ENCODE measurements at places on chromosomes 1 and 21.

- DNase-seq: no peak
Measured at GRCh38 chr1:167137332-167137781, 43.5 kb downstream of the STYXL2 start.

DNA sequence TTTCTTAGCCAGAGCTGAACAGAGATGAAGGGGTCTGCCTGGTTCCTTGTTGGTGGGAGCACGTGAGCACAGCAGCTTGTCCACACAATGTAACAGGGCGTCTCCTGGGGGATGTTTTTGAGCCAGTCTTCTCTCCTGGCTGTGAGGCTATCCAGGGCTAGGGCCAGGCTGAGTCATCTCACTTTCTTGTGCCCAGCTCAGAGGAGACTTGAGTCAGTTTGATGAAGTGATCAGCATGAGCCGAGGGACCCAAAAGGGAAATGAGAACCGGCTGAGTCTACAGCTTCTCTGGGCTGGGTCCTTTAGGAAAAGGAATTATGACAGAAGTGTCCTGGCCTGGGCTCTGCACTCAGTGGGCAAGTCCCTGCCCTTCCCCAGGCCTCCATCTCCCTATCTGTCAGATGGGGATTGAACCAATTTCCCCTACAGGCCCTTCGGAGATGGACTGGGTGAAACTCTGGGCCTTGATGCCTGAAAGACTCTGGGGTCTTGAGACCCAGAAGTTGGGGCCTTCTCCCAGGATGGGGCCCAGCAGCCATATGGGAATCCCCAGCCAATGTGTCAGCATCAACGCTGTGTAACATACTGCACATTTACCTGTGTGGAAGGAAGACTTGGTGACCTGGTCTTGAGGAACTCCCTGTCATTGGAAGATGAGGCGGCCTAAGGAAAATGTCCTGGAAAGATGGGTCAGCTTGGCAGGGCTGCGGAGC is 36.6 kb downstream of the DMRTB1 start:
- no peak for DNase-seq

DNA sequence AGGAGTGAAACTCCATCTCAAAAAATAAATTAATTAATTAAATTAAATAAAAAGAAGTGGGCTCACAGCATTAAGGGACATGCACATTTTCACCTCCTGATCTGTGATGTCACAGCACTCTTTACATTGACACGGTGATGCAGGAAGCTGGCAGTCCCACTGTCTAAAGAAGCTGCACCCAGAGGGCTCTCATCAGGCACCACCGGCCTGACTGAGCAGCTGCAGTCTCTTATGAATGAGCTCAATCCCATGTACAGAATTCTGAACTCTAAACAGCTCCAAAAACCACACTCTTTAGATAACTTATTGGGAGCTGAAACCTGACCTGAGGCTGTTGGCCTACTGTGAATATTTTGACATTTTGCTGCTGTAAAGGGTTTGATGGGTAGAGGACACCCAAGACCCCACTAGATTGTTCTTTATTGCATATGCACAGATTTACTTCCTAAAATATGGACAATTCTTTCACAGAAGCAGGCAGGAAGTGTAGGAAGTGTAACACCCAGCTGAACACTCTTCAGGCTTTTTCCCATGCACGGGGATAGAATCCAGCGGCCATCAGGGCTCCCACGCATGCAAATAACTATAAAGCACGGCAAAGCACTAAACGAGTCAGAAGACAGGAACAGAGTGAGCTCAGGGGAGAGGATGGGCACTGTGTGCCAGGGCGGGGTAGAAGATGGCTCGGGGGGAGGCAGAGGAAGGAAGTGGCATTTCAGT is 46.2 kb downstream of the L1TD1 start:
- DNase-seq: no peak

DNA sequence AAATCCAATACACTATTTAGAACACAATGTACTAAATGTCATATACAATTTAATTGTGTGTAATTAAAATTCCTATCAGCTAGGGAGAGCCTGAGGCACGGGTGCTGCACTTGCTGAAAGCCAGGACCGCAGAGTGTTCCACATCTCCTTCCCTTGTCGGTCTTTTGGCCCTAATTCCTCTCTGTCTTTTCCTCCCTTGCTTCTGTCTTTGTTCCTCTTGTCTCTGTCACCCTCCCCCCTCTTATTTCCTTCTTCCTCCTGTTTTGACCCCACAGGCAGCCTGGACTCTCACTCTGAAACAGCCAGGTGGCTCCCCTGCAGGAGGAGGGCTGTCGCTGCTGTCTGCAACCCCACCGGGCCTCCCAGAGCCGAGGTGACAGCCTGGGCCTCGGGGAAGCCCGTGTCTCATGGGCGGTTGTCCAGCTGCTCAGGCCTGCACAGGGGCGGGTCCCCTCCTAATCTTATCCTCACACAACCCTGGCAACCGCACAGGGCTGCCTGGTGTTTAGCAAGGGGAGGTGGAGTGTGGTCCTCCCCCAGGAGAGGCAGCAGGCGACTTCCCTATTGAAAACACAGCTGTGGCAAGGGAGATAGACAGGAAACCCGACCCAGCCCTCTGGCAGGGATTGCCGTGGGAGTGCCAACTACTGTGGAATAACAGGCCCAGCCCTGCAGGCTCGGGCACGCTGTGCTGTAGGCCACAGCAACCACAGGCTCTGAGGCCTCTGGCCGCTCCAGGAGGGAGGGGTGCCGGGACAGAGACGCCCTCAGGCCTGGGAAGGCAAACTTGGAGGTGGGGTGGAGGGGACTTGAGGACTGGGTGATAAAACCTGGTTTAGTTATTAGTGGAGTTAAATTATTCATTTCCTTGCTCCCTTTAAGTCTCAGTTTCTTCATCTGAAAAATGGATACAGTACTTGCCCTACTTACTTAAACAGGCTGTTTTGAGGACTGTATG is 68.8 kb upstream of the WDR26 start:
- peak; percentile 94 for DNase-seq

DNA sequence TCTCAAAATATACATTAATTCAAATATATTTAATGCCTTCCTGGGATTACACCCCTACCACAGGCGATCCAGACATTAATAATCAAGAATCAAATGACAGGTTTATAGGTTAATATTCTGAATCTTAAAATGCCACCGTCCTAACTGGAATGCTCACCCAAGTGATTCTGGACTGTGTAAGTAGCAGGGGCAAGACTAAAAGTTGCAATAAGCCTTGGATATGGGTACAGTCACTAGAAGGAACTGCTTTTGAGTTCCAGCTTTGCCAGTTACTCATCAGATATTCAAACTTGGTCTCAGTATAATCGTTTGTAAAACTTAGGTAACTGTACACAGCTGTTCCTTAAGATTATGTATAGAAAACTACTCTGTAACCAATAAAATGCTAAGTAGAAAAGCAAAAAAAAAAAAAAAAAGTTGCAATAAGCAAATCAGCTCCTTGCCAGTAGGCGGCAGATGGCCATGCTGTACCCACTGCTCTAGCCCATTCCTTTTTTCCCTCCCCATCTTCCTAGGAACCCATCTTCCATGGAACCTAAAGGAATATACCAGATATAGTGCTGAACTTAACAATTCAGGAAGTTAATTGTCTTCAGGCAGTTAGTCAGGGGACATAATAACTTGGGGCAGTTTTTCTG is 10.5 kb downstream of the RO60 start:
- DNase-seq: no peak

GRCh38 chr1:163387146-163387545 is 65.4 kb downstream of the NUF2 start:
- DNase-seq: no peak

GRCh38 chr1:180291004-180291403 is 60.9 kb downstream of the LHX4 start:
- DNase-seq: no peak

- DNase-seq: no peak
Measured at GRCh38 chr21:27212441-27212840, 245.6 kb upstream of the ADAMTS5 start.

- DNase-seq: no peak
Measured at GRCh38 chr1:42730988-42731387, 9.0 kb downstream of the CLDN19 start.

DNA sequence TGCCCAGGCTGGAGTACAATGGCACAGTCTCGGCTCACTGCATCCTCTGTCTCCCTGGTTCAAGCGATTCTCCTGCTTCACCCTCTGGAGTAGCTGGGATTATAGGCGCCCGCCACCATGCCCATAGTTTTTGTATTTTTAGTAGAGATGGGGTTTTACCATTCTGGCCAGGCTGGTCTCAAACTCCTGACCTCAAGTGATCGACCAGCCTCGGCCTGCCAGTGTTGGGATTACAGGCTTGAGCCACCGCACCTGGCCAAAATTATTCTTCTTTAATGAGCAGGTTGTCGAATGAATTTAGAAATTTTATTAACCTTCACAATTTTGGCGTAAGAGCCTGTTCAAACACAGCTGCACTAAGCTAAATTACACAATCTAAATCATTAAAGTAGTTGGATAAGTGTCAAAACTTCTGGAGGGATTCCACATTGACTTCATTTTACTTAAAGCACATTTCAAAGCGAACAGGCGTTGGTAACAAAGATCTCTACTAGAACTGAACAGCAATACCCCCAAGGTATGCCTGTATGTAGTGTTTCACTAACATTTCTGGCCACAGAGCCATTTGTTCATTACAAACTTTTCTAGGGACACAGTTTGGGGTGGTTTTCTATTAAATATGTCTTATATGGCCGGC is 5.2 kb upstream of the CTH start:
- DNase-seq: no peak

DNA sequence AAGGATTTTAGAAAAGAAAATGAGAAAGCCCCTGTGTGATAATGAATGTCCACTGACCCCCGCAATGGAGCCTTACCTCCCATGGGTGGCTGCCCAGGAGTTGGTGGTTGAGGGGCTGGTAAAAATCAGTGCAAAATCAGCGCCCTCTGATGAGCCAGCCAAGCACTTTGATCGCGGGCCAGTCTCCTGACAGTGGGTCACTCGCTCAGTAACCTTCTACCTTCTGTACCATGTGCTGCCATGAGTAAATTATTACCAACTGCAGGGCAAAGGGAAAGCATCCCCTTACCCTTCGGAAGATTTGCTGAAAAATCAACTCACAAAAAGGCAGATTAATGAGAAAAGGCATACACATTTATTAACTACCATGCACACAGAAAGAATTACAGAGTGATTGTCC is 58.8 kb downstream of the KCNK1 start:
- DNase-seq: no peak

- DNase-seq: no peak
Measured at GRCh38 chr1:185500001-185500626, 183.1 kb upstream of the IVNS1ABP start.

DNA sequence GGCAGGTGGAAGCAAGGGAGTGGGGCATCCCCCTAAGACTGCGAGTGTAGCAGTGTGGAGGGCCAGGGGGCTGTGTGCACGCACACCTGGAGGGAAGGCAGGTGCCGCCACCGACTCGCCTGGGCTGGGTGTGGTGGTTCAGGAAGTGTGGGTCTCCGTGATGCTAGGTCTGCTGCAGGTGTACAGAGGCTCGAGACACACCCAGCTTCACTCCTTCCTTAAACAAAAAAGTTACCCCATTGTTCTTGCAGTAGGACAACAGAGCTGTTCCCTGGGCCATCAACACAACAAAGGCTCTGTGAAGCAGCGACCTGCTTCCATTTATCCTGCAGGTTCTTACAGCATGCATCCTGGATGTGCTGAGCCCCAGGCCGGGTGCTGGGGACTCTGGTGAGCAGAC is 100.4 kb upstream of the TMEM51 start:
- DNase-seq: no peak

DNA sequence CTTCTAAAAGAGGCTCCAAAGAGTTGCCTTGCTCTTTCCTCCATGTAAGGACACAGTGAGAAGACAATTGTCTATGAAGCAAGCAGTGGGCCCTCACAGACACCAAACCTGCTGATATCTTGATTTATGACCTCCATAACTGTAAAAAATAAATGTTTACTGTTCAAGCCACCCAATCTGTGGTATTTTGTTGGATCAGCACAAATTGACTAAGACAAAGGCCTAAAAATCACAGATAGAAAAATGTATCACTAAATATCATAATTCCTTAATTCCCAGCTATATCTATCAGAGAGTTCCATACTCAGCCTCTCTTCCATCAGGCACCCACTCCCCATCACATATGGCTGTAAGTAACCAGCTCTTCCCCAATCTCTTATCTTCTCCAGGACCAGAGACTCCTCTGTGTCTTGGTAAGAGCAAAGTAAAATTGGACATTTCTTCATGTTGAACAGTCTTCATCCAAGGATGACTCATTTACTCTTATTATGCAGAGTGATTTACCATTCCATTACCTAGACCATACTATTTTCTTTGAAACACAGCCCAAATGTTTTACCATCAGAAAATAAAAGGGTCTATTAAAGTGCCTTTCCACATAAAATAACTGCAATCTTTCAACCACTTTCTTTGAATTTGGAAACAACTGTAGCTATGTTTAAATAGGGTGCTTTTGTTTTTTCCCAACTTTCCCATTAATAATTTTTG is 503.6 kb downstream of the MRPL39 start:
- no peak for DNase-seq

DNA sequence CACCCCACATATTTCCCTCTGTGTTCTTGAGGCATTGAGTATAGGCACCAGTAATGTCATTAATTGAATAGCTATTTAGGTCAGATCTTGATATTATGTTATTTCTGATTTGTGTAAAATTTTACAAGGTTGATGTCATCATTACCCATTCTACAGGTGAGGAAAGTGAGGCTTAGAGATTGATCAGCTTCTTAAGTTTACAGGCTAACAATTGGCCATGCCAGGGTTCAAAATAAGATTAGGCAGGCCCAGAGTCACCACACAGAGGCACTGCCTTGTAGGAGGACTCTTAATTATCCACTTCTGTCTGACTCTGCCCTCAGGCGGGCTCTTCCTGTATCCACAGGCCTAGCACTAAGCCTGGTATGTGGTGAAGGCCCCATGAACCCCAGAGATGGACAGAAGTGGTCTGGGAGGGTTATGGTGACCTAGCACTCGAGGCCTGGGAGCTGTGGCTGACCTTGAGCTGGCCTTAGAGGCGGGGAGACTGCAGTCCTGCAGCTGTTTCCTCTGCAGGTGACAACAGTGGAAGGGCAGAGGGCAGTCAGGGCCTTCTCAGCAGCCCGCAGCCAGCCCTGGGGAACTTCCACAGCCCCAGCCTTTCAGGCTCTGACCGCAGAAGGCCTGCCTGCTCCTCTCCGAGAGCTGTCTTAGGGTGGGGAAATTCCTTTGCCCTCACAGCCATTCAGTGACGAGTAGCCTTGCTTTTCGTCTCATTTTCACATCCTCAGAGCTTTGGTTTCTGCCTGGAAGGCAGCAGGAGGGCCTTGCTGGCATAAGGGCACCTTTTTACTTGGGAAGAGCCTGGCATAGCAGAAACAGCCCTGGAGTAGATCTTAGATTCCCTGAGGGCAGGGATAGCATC is 12.2 kb downstream of the ZDHHC18 start:
- no peak for DNase-seq

DNA sequence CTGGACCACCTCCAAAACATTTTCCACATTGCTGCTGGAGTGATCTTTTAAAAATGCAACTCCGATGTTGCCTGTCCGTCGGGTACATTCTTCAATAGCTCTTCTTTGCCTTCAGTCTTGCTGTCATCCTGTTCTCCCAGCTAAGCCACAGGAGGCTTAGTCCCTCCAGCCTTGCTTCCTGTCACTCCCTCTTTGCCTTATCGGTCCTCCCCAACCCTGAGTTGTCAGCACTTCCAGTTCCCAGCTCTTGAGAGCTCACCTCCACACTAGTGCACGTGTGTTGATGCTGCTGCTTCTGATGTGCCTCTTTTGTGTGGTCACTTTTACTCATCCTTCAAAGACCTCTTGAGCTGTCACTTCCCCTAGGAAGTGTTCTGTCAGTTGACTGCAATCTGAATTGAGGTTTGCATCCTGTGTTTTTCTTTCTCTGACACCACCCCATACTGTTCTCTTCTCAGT is 15.3 kb downstream of the UCK2 start:
- no peak for DNase-seq

Measured in pancreas (tissue), 10 donors.